LoVo (cell line): ENCODE measurements at places on chromosomes 2 and 18.

DNA sequence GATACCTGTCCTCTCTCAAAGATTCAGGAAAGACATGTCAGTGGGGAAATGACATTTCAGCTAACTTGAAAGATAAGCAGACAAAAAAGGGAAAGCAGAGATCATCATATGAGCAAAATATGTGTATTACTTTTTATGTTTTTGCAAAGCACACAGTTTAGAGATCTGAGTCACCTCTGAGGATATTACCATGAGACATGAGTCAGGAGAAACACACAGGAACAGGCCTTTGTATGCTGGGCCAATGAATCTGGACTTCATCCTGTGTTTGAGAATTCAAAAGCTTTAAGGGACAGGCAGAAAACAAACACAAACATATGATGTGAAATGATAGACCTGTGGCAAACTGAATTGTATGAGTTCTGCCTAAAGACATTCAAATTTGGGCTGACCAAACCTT is 306.0 kb upstream of the EPC2 start:
- no peak for DNase-seq

GRCh38 chr18:76489081-76489480 is 6.0 kb downstream of the ZNF516 start:
- no peak for DNase-seq

GRCh38 chr2:121777699-121778058 is 22.2 kb downstream of the TSN start:
- DNase-seq, result peak; percentile 68

DNA sequence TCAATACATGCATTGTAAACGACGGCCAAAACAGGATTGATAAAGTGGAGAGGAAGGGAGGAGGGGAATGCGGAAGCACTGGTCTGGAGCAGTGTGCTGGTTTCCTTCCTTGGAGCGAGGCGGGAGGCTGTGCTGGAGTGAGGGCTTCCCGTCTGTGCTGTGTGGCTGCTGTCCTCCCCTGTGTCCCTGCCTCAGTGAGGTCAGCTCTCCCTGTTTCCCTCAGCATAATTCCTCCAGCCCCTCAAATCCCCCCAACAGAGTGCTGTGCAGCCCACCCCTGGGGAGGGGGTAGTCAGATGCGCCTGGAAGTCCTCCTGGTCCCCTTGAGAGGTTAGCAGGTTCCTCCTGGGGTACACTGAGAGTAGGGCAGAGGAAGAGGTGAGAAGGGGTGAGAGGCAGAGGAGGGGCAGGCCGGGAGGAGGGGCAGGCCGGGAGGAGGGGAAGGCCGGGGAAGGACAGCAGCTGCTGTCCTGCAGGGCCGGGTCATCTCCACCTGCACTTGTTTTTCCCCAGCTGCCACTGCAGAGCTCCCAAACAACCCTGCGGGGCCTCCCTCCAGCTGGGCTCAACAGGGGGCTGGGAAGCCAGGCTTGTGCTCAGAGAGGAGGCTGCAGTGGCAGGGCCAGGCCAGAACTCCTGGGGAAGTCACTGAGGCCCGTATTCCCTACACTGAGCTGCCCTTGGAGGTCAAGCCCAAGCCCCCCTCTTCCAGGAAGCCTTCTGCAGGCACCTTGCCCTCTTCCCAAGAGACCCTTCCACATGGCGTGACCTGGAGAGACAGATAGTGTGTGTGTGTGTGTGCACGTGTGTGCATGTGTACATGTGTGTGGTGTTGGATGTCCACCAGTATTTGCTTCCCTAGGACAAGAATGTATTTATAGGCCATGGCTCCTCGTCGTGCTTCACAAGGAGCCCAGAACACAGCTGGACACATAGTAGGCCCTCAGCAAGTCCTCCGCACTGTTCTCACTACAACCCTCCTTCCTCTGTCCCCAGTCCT is 13.2 kb upstream of the ATP6V1B1 start:
- no peak for DNase-seq

DNA sequence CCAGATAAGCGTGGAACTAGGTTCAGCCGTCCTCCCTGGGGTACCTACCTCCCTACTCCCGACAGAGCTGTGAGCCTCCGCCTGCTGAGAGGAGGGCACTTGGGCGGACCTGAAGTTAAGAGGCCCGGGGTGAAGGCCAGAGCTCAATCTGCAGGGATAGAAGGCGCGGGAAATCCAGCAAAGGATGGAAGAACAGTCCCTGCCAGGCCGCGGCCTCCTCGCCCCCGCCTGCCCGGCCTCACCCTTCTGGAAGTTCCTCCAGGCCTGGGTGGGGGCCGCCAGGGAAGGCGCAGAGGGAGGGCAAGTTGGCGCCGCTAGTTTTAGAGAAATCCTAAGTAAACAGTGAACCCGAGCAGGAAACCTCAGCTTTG is 13.0 kb downstream of the EN1 start:
- no peak for DNase-seq

GRCh38 chr18:5452943-5453443 is 90.8 kb downstream of the EPB41L3 start:
- DNase-seq, result no peak

DNA sequence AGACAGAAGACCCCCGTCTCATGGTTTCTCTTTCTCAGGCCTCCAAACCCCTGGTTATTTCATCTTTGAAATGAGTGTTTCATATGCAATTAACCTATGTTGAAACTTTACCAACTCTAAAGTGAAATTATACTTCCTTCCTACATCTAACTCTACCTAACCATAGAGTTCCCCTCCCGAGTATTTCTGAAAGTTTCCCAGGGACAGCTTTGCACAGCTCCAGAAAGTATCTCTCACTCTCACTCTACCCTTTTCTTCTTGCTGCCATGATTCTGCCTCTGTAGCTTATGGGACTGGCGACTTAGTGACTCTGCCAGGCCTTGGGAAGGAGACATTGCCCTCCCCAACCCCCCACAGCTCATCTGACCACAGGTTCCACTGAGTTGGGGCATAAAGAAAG is 107.9 kb downstream of the B3GNT2 start:
- DNase-seq, result no peak

- no peak for DNase-seq
These were observed 18.7 kb downstream of the C1D start for GRCh38 chr2:68044099-68044498.

DNA sequence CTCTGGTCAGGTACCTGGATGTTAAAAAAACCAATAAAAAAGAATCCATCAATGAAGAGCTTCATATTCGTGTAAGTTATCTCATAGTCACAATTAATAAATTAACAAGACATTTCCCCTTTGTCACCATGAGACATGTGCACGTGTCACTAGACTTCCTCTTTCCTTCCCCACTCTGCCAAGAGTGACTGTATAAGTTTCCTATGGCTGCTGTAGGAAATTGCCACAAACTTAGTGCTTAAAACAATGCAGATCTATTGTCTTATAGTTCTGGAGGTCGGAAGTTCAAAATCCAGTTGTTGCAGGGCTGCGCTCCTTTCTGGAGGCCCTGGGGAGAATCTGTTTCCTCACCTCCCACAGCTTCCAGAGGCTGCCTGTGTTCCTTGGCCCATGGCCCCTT is 35.8 kb downstream of the SLC9A4 start:
- DNase-seq, result no peak

DNA sequence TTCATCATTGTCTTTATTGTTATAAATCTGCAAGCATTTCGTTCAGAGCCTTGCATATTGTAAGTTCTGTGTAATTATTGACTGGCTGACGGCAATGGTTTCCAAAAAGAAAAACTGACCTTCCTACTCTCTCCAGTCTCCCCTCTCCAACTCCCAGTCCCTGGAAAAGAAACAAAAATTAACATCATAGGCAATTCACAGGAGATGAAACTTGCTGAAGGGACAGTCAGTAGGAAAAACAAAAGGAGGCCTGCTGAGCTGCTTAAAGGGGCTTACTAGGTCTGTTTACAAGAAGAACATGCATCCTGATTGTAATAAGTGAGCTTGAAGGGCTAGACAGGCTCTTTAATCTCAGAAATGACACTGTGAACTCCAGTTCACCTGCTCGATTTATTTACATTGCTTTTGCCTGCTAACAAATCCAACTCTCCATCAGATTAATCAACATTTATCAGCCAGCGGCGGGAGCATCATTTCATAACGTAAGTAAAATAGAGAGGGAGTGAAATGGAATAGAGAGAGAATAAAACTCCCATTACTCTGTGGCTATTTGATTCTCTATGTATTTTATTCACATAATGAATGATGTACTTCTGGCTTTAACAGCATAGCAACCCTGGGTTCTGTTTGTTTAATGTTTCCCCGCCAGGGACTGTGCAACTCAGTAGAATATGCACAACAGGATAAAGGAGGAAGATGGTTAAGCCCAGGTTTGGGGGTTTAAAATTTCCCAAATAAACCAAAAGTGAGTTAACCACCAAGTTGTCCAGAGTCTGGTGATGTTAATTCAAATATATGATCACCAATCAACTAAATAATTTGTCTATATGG is 256.7 kb upstream of the SETBP1 start:
- DNase-seq, result no peak

- no peak for DNase-seq
These were observed 8.8 kb downstream of the CYB5A start for GRCh38 chr18:74282755-74283554.

GRCh38 chr2:74597410-74597809 is 42.9 kb downstream of the DOK1 start:
- DNase-seq, result no peak

GRCh38 chr2:11248-11941 is 34.9 kb downstream of the FAM110C start:
- no peak for DNase-seq

GRCh38 chr2:119158563-119159347 is at the start of gene C1QL2:
Gene C1QL2 (minus strand): TSS chr2:119158751. CDS start chr2:119158269, 482 bp downstream.
- DNase-seq, result no peak

- DNase-seq, result no peak
These were observed 40.6 kb upstream of the CSRNP3 start for GRCh38 chr2:165428926-165429325.

DNA sequence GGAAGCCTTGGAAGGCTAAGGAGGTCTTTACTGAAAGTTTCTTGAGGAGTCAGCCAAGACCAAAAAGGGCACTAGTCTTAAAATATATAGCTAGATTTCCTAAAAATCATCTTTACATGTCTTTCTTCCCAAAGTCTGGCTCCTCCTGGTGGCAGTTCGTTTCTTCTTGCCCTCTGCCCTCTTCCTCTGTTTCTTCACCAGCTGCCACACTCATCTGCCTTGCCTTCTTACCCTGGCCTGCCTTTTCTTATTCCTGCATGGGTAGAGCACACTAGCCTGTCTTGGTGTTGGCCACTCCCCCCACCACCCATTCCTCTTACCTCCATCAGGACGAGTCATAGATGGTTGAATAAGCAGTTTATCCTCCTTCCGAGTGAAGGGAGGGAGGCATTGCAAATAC is 129.8 kb downstream of the RAPGEF4 start:
- DNase-seq, result no peak

DNA sequence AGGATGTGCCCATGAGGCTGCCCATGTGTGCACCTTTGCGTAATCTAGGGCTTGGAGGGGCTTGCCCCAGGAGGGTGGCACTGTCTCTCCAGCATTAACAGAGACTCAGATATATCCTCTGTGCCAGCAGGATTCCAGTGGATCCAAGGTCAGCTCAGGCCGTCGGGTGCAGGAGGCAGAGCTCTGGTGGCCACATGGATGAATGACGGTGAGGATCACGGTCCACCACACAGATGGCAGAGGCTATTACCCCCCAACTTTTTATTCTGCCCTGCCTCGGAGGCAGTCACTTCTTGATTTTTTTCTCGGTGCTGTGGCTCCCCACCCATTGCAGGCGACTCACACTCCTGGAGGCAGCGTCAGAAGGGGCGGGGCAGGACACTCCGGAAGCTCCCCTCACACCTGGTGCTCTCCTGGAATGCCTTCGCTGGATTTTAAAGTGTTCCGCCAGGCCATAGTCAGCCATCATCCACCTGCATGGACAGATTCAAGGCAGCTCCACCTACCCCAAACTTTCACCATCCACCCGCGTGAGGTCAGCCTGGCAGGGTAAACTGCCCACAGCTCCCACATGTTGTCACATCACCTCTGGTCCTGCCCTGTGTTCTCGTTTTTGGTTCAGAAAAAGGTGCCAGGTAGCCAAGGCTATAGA is 602.9 kb upstream of the RAB6C start:
- DNase-seq, result no peak

DNA sequence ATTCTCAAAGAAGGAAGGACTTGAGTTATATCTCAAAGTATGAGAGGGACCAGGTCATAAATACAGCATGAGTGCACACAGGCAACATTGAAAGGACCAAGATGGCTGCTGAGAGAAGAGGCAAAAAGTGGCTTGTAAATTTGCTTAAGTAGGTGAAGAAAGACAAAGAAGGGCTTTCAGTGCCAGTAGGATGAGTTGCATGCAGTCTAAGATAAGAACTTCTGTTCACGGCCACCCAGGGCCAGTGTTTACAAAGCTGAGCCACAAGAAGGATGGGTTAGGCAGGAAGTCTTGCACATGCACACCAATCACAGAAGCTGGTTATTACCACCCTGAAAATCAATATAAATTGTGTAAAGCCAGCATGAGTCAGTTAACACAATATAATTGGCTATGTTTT is 3.1 kb upstream of the ABCB11 start:
- peak; percentile 48 for DNase-seq

DNA sequence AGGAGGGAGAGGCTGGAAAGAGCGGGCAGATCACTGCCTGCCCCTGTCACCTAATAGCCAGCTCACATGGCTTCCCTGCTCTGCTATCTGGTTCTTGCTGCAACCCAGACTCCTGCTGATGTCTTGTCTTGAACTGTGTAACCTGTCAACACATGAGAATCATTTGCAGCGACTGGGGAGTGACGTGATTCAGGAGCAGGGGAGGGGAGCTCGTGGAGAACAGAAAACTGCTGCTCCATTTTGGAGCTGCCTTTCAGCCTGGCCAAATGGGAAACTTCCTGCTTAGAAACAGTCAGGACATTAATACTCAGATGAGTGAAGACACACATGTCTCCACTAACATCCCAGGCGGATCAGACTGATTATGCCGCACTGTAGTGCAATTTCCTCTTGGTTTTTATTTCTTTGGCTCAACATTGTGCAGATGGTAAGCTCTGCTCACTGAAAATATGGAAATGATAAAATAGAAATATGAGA is 38.1 kb downstream of the RPL37A start:
- DNase-seq, result no peak

DNA sequence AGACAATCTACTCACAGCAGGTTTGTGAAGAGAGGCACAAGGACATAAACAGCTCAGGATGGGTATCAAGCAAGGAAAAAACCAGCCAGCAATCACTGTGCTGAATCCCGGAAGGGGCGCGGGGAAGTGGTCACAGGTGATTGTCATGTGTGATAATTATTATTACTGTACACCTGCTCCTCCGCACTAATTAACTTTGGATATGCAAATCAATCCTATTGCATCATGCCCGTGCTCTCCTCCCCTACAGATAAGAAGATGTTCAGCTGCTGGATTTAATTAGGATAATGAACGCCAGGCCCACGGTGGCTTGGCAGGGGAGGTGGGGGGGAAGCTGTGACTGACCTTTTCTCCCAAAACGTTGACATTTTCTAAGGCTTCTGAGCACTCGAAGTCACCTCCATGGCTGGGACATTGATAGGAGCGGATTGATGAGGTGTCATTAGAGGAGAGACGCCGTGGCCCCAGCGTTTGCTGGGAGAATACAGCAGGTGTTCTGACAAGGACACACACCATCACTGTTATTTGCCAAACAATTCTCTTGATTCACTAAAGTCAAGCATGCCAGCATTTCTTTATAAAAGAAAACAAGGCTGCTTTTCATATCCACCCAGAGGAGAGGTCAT is 160.3 kb upstream of the VRK2 start:
- DNase-seq, result no peak

- no peak for DNase-seq
These were observed 45.4 kb upstream of the PELI1 start for GRCh38 chr2:64189586-64189985.
